AG10803 (cell line): ENCODE measurements at places on chromosomes 4 and X.
A peak's percentile ranks its signal among the peaks of the same experiment; 100 is the strongest.

GRCh38 chr4:4289055-4289454 lies 899 bp downstream of the LYAR start:
- no peak for DNase-seq

DNA sequence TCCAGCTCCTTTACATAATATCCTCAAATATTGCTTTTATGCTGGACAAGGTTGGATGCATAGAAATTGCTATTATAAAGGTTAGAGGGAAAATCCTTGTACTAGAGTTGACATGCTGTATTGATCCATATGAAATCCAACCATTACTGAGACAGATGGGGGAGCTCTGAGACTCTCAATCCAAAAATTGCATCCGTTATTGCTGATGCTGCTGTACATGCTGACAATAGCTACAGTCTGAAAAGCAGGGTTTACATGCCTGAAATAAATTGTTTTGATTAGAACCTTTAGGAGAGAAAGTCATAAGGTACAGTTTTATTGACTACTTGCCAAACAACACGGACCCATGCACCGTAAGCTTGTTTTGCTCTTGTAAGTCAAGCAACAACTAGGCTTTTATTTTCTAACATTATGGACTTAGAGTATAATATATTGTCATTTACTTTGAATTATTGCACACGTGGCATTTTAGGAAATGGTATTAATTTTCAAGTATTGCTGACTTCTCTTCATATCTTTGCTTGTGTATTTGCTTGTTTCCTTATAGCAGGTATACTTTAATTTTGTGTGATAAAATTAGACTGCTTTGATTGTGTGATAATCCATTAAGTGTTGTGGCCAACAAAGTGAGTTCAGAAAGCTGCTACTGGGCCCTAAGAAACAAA lies 1365.2 kb downstream of the STIM2 start:
- peak; percentile 32 for DNase-seq

DNA sequence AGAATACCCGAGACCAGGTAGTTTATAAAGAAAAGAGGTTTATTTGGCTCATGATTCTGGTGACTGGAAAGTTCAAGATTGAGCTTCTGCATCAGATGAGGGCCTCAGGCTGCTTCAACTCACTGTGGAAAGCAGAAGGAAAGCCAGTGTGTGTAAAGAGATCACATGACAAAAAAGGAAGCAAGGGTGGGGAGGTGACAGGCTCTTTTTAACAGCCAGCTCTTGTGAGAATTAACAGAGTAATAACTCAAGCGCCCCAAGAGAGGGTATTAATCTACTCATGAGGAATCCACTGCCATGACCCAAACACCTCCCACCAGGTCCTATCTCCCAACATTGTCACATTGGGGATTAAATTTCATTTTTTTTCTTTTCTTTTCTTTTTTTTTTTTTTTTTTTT lies 6.3 kb upstream of the YIPF6 start:
- no peak for DNase-seq

DNA sequence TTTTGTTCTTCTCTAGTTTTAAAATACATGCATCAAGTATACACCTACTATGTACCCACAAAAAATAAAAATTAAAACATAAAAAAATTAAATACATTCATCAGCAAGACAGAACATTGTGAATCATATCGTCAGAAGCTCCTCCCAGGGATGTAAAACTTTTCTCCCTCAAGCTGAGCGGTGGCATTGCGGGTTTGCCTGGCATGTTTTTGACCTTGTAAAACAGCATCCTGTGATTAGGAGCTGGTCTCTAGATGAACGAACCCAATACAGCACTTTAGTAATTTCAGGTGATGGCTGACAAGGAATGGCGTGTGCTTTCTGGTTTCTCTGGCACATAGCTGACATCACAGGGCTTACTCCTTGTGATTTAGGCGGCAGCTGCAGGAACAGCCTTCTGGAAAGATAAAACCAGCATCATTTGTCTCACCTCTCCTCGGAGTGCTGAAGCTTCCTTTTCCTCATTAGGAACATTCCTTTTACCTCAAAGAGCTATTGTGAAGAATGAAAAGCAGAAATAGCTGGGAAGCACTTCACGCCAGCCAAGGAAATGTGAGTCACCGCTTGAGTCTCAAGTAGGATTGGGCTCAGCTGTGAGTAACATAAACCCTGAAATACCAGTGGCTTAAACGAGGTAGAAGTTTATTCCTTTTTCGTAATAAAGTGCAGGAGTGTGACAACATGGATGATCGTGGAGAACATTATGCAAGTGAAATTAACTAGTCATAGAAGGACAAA lies 44.3 kb downstream of the NYX start:
- DNase-seq: peak; percentile 85

- DNase-seq: no peak
These were observed 30.4 kb downstream of the SMIM43 start for GRCh38 chr4:121734571-121734970.

- DNase-seq: no peak
These were observed 191.6 kb downstream of the ANAPC10 start for GRCh38 chr4:144906181-144906925.

- DNase-seq: no peak
These were observed 69.1 kb downstream of the RHOH start for GRCh38 chr4:40265910-40266274.

- no peak for DNase-seq
These were observed 203.7 kb upstream of the NWD2 start for GRCh38 chr4:37040816-37041215.

DNA sequence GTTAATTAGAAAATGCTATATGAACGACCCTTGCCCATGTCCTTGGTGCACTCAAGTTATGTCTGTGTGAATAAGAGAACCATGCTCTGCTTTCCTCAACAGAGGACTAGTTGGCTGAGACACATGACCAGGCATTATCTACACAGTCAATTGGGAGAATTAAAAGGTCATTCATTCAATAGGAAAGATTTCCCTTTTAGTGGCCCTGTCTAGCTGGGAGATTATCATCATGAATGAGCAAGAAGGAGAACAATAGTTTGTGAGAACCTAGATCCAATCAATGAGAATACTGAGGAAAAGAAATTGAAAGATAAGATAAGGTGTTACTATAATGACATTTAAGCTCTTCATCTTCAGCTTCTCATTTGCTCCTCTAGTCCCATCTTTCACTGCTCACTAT lies 1033.4 kb upstream of the LCORL start:
- no peak for DNase-seq

DNA sequence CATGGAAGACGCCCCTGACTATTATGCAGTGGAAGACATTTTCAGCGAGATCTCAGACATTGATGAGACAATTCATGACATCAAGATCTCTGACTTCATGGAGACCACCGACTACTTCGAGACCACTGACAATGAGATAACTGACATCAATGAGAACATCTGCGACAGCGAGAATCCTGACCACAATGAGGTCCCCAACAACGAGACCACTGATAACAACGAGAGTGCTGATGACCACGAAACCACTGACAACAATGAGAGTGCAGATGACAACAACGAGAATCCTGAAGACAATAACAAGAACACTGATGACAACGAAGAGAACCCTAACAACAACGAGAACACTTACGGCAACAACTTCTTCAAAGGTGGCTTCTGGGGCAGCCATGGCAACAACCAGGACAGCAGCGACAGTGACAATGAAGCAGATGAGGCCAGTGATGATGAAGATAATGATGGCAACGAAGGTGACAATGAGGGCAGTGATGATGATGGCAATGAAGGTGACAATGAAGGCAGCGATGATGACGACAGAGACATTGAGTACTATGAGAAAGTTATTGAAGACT lies 3.6 kb downstream of the TSPYL2 start:
- DNase-seq: no peak

- DNase-seq: peak; percentile 89
These were observed 108.7 kb upstream of the ATP6AP2 start for GRCh38 chrX:40471965-40472648.

DNA sequence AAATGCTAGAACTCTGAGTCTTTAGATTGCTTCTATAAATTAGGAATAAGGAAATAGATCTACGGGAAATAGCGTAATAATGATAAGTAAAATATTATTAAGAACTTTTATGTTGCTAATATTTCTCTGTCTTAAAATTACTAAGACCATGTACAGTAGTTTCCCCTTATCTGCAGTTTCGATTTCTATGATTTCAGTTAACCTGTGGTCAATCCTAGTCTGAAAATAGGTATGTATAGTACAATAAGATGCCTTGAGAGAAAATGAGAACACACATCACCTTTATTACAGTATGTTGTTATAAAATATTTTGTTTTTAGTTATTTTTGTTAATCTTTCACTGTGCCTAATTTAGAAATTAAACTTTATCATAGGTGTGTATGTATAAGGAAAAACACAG lies 92.6 kb downstream of the CCSER1 start:
- no peak for DNase-seq

GRCh38 chr4:118758293-118758692 lies 73.1 kb downstream of the METTL14 start:
- DNase-seq: peak; percentile 72

GRCh38 chrX:39625810-39626209 lies 471.9 kb downstream of the BCOR start:
- DNase-seq: no peak

DNA sequence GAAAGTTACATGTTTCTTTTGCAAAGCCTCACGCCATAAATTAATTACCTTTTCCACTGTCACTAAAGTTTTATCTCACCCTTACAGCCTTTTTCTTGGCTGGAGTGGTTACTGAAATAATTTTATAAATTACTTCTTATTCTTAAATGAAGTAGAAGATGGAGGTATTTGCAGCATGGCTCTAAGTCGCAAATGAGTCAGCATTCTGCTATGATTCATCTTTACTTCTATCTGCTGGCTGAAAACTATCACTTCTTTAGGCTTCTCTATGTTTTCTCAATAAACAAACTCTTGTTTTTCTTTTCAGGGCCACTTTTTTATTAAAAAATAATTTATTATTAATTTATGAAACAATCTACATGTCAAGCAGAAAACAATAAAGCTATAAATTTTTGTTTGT lies 210.2 kb upstream of the GYPA start:
- DNase-seq: no peak

DNA sequence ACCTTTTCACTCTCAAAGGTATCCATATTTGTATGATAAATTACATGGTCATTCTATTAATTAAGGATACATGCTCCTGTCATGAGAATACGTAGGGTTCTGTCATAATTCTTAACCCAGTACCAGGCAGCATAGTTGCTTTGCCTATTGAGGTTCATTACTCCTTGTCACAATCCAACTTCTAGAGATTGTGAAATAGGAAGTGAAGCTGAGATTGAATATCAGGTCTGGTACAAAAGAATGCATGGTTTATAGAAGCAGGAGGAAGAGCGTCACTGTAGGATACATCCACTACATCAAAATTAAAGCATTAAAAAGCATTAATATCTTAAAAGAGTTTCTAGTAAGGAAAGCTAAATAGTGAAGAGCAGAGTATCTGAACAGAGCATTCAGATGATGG lies 647.0 kb downstream of the IQCM start:
- DNase-seq: no peak

GRCh38 chr4:89251396-89251795 lies 56.2 kb downstream of the GPRIN3 start:
- no peak for DNase-seq

- no peak for DNase-seq
These were observed 45.2 kb downstream of the CCDC158 start for GRCh38 chr4:76375703-76376102.

DNA sequence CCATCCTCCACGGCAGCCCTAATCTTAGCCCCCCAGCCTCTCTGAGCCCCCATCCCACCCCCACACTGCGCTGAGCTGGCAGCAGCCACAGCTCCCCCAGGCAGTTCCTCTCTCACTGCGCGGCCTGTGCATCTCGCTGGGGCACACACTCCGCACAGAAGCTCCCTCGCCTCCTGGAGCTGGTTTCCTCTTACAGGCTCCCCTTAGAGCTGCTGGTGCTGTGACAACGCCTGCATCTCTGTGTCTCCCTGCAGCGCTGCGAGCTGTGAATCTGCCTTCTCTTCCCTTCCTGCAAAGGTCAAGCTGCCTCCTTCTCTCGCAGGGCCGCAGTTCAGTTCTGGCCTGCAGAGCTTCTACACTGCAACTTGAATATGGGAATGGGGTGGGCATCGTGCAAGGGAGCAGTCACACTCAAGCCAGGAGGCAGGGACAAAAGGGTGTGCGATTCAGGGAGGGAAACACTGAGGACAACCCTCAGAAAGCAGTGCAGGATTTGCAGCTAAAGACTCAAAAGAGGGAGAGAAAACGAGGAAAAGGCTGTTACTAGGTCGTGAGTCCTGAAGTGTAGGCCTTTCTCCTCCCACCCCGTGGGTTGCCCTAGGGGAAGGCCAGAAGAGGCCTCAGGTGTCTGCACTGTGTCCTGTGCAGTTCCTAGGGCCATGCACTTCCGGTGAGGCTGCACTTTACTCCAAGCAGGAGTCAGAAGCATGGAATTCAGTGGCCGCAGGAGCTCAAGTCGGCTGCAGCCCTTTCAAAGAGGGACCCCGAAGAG lies 87.0 kb downstream of the BCOR start:
- no peak for DNase-seq

- no peak for DNase-seq
These were observed 271.6 kb downstream of the TLL1 start for GRCh38 chr4:166144607-166145006.

DNA sequence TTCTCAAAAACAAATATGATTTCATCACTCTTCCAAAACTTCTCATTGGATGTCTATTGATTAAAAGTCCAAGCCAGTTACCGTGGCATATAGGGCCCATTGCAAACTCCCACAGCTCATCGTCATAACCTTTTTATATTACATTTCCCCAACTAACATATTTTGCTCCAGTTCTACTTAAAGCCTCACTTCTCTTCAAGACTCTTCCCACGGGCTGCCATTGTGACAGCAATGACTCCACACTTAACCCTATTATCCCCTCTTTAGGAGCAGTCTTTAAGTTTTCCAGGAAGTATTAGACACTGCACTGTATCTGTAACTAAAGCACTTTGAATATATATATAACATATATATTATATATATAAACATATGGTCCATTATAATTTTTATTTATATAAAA lies 44.5 kb downstream of the DTHD1 start:
- no peak for DNase-seq

DNA sequence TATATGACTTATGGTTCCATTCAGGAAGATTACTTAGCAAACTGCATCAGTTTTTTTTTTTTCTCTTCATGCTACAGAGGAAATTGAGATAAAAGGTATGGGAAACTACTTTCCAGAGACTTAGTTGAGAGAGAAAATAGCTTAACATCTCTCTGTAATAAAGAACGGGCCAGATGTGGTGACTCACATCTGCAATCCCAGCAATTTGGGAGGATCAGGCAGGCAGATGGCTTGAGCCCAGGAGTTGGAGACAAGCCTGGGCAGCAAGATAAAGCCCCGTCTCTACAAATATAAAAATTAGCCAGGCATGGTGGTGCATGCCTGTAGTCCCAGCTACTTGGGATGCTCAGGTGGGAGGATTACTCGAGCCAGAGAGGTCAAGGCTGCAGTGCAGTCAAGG lies 271.2 kb upstream of the TENM3 start:
- peak; percentile 80 for DNase-seq

- no peak for DNase-seq
These were observed 40.4 kb downstream of the PCDH7 start for GRCh38 chr4:30760551-30760950.

- no peak for DNase-seq
These were observed 893.8 kb upstream of the INTU start for GRCh38 chr4:126738926-126739325.

- no peak for DNase-seq
These were observed 242.3 kb upstream of the NOCT start for GRCh38 chr4:138773321-138773720.

- no peak for DNase-seq
These were observed 534.4 kb upstream of the PCDH10 start for GRCh38 chr4:132614682-132615081.

- DNase-seq: peak; percentile 21
These were observed 429 bp downstream of the NOCT start for GRCh38 chr4:139015948-139016471.

- DNase-seq: no peak
These were observed 251.6 kb downstream of the NPFFR2 start for GRCh38 chr4:72283357-72283756.
